ENCODE measurements at places on chromosomes 11 and 22.

GRCh38 chr22:30763815-30764673 lies 69.4 kb downstream of the OSBP2 start:
- DNase-seq = no peak

GRCh38 chr22:20578192-20578591 lies 70.8 kb downstream of the MED15 start:
- DNase-seq = no peak

GRCh38 chr11:67050139-67050538 lies 6.5 kb upstream of the RHOD start:
- no peak for DNase-seq

DNA sequence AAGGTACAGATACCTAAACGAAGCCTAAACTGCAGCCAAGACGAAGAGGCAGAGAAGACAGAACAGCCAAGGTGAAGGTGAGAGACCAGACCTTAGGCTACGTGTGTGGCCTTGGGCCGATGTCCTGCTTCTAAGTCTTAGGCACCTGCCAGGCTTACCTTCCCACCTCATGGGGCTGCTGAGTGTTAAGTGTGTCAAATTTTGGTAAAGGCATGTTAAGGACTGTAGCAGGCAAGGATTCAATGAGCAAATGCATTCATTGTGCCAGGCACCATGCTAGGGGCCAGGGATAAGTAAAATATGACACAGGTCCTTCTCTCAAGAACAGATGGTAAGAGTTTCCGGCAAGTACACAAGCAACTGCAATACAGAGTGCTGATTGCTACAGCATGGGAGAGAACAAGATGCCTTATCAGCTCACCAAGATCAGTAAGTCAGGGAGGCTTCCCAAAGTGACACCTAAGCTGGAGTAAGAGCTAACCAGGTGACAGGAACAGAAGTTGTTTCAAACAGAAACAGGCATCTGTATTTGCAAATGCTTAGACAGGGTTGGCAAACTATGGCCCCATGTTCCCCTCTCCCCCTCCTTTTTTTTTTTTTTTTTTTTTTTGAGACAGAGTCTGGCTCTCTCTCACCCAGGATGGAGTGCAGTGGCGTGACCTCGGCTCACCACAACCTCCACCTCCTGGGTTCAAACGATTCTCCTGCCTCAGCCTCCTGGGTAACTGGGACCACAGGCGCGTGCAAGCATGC lies 46.7 kb downstream of the CLTCL1 start:
- no peak for DNase-seq

- no peak for DNase-seq
Measured at GRCh38 chr11:118194835-118195627, 18.6 kb upstream of the SCN2B start.

GRCh38 chr11:35293035-35293434 lies 126.3 kb downstream of the SLC1A2 start:
- no peak for DNase-seq

DNA sequence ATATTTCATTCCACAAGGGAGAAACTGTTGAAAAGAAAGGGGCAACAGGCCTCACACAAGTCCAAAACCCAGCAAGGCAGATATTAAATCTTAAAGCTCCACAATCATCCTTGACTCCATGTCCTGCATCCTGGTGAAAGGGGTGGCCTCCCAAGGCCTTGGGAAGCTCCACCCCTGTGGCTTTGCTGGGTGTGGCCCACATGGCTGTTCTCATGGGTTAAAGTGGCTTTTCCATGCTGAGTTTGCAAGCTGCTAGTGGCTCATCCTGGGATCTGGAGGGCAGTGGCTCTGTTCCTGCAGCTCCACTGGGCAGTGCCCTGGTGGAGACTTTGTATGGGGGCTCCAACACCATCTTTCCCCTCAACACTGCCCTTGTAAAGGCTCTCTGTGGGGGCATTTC lies 106.4 kb downstream of the CTNND1 start:
- DNase-seq = no peak

DNA sequence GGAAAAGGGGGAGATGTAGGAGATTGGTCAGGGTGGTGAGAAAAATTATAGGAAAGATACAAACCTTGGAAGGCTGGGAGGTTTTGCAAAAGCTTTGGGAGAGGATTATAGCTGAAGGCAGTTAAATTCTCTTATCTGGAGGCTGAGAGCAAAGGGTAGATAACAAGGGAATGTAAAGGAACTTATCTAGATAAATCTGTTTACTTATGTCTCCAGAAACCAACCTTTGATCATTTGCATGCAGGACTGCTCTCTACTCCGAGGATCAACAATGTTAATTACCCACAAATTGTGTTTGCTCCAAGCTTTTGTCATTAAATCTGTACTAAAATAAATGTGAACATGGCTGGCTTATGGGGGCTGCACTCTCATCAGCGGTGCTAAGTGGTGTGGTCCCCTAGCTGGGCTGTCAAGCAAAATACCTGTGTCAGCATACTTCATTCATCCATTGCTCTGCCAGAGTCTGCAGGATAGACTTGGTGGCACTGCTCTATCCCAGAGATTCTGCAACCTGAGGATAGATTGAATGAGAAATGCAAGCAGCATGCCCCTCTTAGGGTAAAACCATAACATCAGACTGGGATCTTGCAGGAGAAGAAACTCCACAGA lies 1599.2 kb upstream of the TENM4 start:
- no peak for DNase-seq

- no peak for DNase-seq
Measured at GRCh38 chr11:6771926-6772893, at the start of gene OR2AG2. OR2AG2 (minus strand) TSS chr11:6771976; CDS start chr11:6768957, 3,019 bp downstream.

- no peak for DNase-seq
Measured at GRCh38 chr11:70532066-70532440, 133.7 kb downstream of the CTTN start.

- no peak for DNase-seq
Measured at GRCh38 chr11:63907808-63908530, 9.0 kb downstream of the RCOR2 start.

DNA sequence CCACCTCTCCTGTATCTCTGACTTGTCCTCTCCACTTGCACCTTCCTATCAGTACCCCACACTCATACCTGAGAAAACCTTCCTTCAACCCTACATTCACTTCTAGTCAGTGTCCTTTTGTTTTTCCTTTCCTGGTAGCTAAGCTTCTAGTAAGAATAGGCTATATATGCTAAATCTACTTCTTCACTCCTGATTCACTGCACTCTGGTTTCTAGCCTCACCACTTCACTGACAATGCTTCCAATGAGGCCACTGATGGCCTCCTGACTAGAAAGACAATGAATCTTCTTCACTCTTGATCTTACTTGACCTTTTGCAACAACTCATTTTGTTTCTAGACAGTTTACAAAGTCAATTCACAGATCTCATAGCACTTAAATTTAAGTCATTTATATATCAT lies 52.0 kb downstream of the RELT start:
- DNase-seq = no peak

DNA sequence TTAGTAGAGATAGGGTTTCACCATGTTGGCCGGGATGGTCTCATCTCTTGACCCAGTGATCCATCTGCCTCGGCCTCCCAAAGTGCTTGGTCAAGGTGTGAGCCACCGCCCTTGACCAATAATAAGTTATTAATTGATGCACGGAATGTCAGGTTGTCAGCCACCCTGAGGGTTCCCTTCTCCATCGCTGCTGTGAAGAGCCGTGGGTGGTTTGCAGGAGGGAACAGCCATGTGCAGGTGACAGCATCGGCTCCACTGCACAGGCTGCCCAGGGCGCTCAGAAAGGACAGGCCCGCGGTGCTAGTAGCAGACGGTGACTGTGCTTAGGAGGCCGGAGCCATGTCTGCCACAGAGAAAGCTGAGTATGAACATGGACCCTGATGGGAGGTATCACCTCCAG lies 814.0 kb downstream of the BRD1 start:
- DNase-seq = no peak

- DNase-seq = no peak
Measured at GRCh38 chr22:17920145-17920605, 104.2 kb downstream of the MICAL3 start.

GRCh38 chr22:48018346-48018745 lies 1255.9 kb downstream of the TBC1D22A start:
- DNase-seq = no peak

GRCh38 chr11:99534812-99535211 lies 514.1 kb downstream of the CNTN5 start:
- DNase-seq = no peak

GRCh38 chr22:35337932-35338331 lies 38.2 kb downstream of the TOM1 start:
- DNase-seq = no peak

DNA sequence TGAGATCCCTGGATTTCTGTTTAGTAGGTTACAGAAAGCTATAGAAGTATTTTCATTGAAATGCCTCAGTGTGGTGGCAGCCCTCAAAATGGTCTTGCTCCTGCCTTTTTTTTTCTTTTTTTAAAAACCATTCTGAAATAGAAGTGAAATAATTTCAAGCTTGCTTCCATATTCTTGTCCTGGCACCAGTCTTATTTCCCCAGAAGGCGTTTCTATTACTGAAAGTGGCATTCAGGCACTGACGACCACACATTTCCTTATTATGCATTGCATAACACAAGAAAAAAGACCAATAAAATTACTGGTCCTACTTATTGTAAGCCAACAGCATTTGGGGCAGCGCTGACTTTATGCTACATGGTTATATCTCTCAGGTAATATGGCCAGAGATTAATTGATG lies 24.5 kb upstream of the LRRC4C start:
- DNase-seq = no peak

- DNase-seq = no peak
Measured at GRCh38 chr22:28899199-28899853, 16.0 kb downstream of the ZNRF3 start.

DNA sequence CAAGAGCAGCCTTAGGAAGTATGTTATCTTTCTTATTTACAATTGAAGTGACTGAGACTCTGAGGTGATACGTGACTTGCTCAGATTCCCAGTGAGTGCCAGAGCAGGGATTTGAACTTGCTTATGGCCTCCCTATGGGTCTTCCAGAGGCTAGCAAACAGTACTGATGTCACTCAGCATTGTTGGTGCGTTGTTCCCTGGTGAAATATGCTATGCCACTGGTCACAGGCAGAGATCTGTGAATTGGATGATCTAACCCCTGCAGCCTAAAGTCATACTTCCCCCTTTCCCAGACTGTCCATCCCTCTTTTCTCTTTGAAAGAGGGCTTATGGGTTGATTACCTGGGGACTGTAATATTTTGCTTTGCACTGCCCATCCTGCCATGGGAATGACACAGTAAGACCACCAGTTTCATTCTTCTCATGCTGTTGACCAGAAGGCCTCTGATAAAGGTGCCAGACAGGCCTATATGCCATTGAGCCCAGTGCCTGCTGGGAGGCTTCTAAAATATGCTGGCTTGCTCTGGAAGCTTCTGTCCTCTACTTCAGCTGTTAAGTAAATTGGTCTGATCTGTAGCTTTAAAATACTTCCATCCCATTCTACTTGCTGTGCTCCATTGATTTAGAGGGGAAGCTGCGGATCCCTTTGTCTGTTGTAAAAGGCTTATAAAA lies 152.2 kb upstream of the E2F8 start:
- no peak for DNase-seq

DNA sequence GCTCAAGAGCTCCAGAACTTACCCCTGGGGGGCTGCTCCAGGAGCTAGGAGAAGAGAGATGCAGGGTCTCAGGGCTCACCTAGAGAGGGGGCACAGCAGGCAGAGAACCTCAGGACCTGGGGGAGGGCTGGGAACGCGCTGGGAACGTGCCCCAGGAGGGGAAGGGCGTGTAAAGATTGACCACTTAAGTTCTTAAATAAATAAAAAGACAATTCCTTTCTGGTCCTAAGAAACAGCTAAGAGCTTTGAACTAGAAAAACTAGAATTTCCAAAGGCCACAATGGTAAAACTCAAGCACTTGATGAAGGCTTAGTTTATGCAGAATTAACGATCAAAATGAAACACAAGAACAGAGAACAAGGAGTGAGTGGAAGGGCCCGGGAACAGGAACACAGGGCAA lies 89.1 kb downstream of the CELSR1 start:
- DNase-seq = no peak

DNA sequence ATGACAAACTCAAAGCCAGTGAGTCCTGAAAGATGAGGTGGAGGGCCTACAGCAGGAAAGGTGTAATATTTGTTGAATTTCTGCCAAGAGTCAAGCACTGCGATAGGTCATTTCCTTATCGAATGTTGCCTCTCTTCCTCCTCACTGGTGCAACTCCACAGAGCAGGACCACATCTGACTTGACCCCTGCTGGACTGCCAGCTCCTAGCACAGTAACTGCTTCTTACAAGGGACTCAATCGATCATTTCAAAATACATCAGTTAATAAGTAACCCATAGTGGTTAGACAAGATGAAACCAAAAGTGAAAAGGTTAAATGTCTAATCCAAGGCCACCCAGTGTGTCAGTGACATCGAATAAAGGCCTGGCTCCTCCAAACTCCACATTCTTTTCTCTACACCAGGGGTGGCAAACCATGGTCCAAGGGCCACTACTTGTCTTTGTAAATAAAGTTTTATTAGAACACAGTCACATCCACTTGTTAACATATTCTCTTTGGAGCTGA lies 98.5 kb upstream of the CSNK2A3 start:
- no peak for DNase-seq

GRCh38 chr11:75242722-75243600 lies 2.4 kb downstream of the TPBGL start:
- DNase-seq = no peak

- DNase-seq = no peak
Measured at GRCh38 chr22:39965748-39966147, 5.6 kb downstream of the TMA7B start.

GRCh38 chr22:39248254-39248653 lies 3.5 kb upstream of the PDGFB start:
- no peak for DNase-seq

- DNase-seq = no peak
Measured at GRCh38 chr11:10298342-10298741, 4.3 kb upstream of the SBF2 start.

All from activated CD8-positive, alpha-beta memory T cell treated with anti-CD3 and anti-CD28 coated beads for 48 hours (primary cell).